Choroid plexus epithelial cell (primary cell): ENCODE measurements at places on chromosomes 7 and 10.
A peak's percentile ranks its signal among the peaks of the same experiment; 100 is the strongest.

DNA sequence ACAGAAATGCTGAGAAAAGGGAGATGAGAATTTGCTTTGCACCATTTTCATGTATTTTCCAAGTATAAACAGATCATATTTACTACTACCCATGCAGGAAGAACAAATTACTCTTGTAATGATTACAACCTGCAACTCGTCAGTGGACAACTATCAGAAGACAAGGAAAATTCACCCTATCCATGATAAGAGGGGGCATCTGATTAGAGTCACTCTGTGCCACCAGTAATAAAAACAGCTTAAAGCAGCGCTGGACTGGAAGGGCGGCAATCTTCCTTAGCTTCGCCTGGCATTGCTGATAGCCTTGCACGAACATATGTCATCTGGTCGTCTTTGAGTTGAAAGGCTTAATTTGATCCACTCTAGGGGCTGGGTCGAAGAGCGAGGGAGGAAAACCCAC, 162.7 kb downstream of the SFMBT2 start:
- no peak for DNase-seq

DNA sequence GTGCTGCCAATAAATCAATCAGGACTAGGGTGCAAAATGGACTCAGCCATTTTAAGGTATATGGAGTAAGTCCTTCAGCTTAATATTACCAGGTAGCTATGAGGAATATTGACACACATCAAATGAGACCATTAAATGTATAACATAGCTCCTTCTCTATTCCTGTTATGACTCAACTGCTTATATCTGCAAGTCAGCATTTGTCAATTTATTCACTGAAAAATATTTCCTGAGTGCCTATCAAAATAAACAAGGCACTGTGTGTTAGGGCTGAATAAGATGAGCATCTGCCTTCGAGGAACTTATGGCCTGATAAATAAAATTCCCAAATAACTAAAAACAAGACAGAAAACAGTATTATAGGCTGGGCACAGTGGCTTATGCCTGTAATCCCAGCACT, 113.8 kb downstream of the CDK6 start:
- DNase-seq, result peak; percentile 52

DNA sequence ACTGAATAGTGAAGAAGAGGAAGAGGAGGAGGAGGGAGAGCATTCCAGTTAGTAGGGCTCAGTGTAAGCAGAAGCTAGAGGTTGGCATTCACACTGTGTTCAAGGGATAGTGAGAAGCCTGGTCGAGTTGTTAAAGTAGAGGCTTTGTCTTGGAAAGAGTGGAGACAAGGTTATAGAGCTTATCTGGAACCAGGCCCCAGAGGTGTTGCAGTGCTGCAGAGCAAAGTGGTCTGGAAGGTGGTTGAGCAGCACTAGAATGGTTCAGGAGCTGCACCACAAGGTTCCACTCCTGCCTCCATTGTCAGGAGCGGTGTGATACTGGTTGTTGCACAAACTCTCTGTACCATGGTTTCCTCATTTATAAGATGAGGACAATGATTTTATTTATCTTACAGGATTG, 8.8 kb upstream of the PCGF5 start:
- no peak for DNase-seq

- DNase-seq, result no peak
Observed at GRCh38 chr7:75858410-75858809, 20.4 kb upstream of the RHBDD2 start.

- DNase-seq, result no peak
Observed at GRCh38 chr10:6563075-6563474, 17.0 kb downstream of the PRKCQ start.

DNA sequence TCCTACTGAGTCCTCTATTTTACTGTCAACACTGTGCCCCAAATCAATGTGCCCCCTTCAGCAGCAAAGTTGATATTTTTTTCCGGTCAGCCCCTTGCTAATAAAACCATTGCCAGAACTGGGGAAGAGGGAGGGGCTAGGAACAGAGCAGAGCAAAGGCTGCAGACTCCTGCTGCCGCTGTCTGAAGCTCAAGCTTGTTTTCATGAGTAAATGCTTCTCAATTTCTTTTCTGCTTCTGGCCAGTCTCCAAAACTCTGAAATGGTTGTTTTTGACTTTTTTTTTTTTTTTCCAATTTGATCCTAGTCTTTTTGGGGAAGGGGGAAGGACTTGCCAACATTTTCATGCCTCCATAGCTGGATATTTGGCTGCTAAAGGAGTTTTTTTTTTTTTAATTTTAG, 26.7 kb upstream of the PROSER2 start:
- DNase-seq, result peak; percentile 44

GRCh38 chr7:129213828-129214227, 11.0 kb upstream of the AHCYL2 start:
- peak; percentile 23 for DNase-seq

GRCh38 chr7:128742206-128742605, 3.0 kb downstream of the CALU start:
- DNase-seq, result peak; percentile 44

DNA sequence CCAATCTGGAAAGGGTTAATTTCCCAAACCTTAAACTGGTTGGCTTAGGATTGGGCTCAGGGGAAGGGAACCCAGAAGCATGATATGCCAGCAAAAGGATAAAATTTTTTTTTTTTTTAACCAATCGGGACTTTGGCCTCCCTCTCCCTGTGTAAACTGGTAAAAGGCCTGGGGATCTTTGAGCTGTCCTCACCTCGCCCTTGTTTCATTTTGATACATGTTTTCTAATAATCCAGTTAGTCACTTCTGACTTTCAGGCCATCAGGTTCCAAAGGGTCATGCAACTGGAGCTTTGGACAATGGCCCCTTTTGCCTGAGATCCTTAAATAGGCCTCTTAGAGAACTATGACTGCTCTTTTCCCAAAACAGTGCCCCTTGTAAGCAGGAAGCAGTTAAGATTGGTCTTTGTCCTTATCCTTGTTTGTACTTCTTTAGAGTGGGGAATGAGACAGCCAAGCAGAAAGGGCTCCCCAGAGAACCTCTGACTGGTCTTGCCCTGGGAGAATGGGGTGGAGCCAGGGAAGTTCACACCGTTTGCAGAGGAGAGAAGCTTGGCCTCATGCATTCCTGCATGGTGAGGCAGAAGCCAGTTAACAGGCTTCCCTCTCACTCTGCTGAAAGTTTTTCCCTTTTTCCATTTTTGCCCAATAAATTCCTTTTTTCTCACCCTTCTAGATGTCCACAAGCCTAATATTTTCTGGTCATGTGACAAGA, 424.2 kb upstream of the CNTNAP2 start:
- DNase-seq, result peak; percentile 59

DNA sequence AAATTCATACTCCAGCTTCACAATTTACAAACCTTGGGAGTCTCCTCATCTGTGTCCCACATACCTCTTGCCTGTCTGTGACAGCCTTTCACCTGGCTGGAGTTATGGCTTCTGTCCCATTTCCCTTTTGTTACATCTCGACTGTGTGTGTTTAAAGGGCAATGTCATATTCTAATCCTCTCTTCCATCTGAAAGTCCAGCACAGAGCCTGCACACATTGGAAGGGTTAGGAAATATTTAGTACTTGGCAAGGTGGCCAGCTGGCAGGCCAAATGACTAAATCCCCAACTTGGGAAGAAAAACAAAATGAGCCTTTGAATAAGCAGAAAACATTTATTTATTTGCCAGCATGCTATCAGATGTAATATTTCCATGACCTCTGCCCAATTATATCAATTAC, 120.1 kb upstream of the STK17A start:
- no peak for DNase-seq

- no peak for DNase-seq
Observed at GRCh38 chr7:35677582-35678356, 17.2 kb downstream of the HERPUD2 start.

- peak; percentile 31 for DNase-seq
Observed at GRCh38 chr7:33868166-33868565, 37.2 kb upstream of the BMPER start.

- no peak for DNase-seq
Observed at GRCh38 chr10:7426349-7426748, 15.5 kb upstream of the SFMBT2 start.

- DNase-seq, result no peak
Observed at GRCh38 chr10:77537720-77538373, 99.8 kb downstream of the KCNMA1 start.

DNA sequence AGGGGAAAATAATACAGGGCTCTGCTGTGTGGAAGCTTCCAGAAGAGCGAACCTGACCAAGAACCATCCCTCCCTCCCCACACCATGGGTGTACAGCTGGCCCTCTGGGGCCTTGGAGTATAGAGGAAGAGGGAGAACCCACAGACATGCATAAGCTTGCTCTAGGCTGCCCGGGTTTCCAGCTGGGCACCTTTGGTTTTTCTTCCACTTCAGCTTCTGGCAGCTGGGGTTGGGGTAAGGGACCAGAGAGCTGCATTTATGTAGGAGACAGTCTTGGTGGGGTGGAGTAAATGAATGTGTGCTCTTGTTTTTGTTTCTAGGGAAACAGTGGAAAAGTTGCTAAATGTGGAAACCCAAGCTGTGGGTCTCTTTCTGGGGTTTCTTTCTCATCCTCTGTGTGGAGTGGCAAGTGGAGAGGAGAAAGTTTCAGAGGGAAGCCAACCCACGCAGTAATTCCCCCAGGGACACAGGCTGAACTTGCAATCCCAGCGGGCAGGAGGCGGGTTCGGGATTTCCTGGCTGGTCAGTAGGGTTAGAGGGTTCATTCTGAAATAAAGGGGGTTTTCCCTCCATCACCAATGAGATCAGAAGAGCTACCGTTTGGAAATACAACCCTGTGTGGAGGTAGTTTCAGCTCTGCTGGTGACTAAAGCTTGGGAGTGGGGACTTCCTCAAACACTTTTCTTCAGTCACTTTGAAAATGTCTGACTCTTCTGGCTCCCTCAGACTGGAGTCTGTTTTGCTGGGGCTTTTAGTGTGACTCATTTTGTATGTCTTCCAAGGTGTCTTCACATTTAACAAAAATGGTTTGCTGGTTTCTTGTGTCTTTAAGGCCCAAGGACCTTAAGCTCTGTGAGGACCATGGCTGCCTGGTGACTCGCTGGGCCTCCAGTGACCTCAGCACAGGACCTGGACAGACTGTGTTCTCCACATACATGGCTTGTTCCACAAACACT, 22.2 kb upstream of the SRGN start:
- peak; percentile 92 for DNase-seq
